Activated naive CD4-positive, alpha-beta T cell (primary cell): ENCODE measurements at places on chromosomes 5 and 9.

GRCh38 chr5:75616371-75616881, 5.2 kb downstream of the ANKDD1B start:
- DNase-seq: no peak

- no peak for DNase-seq
These were observed 684.4 kb downstream of the MTRR start for GRCh38 chr5:8553364-8553763.

DNA sequence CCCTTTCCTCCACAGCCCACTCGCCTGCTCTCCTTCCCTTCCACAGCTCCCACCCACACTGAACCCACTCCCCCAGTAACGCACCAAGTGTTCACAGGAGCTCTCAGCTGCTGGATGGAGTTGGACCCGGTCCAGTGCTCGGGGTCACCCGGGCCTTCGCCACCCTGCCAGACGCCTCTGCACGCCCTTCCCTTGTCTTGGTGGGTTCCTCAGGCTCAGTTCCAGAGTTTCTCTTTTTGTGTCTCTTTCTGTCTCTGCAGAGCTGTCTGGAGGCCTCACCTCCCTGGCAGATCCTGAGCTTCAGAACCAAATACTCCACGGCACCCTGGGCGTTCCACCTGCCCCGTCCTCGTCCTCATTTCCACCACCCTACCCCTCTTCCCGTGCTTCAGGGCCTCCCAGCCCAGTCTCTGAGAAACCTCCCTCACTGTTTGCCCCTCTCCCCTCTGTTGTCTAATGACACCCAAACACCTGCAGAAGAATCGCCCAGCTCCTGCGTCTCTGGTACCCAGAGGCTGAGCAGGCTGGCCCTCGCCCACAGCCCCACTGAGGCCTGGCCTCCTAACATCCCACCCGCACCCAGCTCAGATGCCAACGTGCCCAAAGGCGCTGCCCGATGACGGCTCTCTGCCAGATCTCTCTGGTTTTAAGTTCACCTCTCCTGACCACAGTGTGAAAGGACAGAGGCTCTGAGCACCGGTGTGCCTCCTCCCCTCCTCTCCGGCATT, 74.3 kb downstream of the COL23A1 start:
- no peak for DNase-seq

GRCh38 chr9:86511614-86512360, 157.6 kb upstream of the TUT7 start:
- DNase-seq: no peak

DNA sequence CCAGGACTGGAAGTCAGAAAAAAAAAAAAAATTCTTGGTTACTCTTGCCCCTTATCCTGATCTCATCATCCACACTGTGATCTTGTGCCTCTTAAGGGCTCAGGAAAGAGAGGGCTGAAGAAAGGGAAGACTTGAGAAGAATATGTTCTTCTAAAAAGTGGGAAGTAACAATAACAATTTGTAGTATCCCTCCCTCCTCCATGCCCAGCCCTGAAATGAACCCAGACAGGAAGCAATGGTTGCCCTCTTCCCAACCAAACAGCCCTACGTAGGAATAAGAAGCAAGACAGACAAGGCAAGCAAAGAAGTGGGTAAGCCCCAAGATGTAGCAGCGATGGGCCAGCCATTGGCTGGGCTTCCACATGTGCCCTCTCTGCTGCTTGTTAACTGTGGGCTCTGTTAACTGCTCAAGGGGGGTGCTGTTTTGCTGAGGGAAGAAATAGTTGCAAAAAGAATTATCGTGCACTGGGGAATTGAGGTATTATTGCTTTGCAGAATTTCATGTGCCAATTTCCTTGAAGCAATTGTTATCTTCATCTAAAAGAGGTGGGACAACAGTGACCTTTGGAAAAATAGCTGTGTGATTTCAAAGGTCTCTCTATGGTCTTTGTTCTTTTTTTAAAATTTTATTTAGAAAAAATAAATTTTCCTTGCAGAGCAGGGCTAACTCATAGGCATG, 146.6 kb upstream of the PCA3 start:
- DNase-seq: no peak

- no peak for DNase-seq
These were observed 253.6 kb downstream of the MAST4 start for GRCh38 chr5:66849803-66850202.

DNA sequence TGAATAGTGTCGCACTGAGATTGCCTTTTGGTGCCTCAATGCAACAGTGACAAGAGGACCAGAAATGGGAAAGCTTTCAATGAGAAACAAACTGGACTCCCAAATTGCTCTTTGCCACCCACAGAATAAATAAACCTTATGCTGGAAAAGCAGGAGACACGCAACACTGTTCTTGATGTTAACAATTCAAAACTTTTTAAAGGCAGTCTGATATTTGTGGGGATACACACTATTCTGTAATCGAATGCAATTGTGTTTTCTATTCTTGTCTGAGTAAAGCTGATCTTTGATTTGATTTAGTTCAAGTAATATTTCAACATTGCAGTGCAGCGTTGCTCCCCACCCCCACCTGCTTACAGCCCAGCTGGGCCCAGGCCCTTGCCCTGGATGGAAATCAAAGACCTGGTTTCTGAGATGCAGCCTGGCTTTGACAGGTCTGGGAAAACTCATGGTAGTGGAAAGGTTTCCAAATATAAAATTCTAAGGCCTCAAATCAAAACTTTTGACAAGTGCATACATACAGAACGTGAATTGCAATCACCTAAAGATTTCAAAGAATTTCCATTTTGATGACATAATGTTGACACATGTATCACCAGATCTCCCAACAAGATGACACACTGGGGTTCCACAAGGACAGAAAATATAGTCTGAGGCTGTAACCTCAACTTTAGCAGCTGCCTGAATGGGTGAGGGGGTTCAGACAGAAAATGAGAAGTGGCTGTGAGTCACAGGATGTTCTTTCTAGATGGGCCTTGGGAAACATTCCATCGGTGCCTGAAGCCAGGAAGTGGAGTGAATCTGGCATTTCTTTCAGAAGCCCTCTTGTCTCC, 55.1 kb downstream of the ABCA1 start:
- DNase-seq: no peak

GRCh38 chr9:135491764-135492163, 8.7 kb upstream of the MRPS2 start:
- DNase-seq: no peak

DNA sequence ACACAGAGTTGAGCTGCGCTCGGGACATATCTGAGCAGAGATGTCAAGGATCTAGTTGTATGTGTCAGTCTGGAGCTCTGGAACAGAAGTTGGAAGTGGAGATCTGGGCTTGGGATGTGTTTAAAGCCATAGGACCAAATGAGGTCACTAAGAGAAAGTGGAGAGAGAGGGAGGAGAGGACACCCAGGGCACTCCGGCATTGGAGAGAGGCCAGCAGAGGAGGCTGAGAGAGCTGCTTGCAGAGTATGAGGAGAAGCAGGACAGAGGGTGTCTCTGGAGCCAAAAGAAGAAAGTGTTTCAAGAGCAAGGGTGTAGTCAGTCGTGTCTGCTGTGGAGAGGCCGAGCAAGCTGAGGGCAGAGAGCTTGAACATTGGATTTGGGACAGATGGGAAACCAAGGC, 34.7 kb downstream of the ARHGEF37 start:
- DNase-seq: no peak

GRCh38 chr9:127318651-127319167, 54.1 kb downstream of the GARNL3 start:
- no peak for DNase-seq

DNA sequence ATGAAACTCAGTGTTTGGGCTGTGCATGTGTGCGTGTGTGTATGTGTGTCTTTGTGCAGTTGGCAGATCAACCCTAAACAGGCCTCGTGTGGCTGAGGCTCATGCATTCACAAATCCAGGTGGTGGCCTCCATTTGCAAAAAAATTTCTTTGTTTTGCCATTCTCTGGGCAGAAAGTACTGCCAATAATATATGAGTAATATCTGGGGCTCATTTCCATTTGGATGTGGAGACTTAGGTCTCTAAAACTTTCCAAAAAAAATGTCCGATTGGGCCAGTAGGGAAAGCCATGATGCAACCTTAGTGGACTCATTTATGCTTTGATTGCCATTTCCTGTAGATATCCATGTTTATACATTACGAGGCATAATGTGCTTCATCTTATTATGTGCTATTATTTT, 77.9 kb upstream of the RPS23 start:
- no peak for DNase-seq

- no peak for DNase-seq
These were observed 189.0 kb downstream of the TRIO start for GRCh38 chr5:14332038-14332631.

GRCh38 chr5:61228229-61228628, 66.0 kb upstream of the SMIM15 start:
- DNase-seq: no peak

DNA sequence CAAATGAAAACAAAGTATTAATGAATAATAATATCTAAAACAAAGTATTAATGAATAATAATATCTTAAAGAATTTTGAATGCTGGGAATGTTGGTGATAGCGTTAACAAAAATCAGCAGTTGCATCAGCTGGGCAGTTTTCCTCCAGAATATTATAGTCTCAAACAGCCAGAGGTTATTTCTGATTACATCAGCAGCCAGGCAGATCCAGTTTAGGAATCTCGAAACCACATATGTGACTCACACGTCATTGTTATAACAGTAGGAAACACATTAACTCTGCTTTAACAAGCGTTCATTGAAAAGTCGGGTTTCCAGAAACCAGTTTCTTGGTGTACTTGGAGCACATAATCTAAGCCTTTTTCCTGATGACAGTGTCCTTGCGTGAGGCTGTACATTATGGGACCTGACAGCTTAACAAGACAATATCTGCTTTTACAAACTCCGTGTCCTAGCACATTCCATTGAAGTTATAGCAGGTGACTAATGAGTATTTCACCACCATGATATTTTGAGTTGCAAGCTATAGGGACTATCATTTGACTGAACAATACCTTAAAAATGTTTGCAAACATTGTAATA, 559.5 kb upstream of the KLF4 start:
- DNase-seq: no peak

- DNase-seq: no peak
These were observed 98.4 kb downstream of the LMNB1 start for GRCh38 chr5:126875303-126875785.

DNA sequence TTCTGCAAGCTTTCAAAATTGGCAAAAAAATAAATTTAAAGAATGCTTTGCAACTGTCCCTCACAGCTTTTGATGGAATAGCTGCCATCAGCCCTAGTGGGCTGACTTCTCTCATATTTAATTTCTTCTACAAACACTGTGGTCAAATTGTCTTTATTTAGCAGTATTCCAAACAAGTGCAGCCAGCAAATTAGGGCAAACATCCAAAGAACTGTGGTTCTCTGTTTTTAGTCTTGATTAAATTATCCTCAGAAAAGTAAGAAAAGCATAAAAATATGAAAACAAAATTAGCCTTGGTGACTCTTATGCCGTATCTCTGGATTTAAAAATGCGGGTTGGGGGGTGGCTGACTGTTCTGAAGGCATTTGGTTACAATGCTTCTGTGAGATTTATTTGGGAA, 95.8 kb upstream of the RETREG1 start:
- DNase-seq: no peak

GRCh38 chr9:90307167-90307833, 335.3 kb downstream of the DIRAS2 start:
- DNase-seq: no peak

- no peak for DNase-seq
These were observed 46.6 kb upstream of the COL5A1 start for GRCh38 chr9:134595014-134595413.

DNA sequence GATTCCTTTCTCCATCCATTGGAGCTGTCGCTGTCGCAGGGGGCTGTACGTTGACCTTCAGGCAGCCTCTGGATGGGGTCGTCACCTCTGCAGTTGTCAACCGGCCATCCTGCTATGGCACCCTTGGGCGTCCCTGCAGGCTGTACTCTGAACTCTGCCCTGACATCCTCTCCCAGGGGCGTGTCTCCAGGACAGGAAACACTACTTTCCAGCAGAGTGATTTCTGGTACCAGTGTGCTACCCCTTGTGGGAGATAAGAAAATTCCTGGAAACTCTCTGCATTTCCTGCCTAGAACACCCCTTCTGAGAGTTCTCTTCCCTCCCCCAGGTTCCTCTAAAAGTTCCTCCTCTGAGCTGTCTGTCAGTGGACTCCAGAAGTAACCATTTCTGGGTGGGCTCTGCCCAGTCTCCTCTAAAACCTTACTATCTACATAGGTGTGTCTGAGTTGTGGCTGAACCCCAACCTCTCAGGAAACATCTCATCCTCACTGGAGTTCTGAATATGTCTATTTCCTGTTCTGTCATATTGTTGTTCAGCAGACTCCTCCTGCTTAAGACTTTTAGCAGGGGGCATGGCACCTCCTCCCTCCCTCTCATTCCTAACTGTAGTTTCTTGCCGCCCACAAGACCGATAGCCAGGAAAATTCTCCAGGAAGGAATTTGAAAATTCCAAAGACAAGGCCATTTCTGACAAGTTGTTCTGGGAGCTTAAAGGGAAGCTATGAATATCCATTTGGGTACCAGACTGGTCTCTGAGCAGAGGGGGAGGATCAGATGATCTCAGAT, 145.3 kb upstream of the RASEF start:
- no peak for DNase-seq

- DNase-seq: no peak
These were observed 500.4 kb downstream of the TUSC1 start for GRCh38 chr9:25177858-25178257.

- DNase-seq: no peak
These were observed 1.2 kb upstream of the INSL6 start for GRCh38 chr9:5186416-5187169.

DNA sequence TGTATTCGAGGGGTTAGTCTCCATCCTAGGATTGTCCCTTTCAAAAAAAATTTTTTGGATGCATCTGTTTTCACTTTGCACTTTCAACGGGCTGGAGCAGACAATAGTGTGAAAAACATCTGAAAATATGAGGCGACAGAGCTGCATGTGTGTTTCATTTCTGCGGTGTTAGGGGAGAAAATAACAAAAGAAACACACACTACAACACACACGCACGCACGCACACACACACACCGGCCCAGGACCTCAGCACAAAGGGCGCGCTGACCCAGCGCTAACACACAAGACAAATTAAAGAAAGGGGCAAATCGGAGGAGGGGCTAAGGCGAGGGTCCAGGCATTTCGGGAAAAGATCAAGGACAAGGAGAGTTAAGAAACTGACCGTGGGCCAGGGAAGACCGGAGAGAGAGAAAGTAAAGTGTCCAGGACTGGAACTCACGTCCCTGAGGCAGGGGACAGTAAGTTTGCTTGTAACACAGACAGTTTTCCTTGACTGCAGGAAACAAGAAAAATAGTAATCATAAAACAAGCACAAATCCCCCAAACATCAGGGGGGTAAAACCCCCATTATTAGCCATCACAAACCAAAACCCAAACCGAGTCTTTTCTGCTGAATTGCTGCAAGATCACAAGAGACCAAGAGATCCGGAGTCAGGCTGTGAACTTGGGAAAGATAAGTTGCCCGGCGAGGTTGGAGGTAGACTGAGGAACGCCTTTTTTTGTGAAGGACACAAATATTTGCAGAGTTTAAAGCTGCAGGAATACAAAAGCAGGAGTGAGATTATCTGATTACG, 302.1 kb downstream of the PARP8 start:
- DNase-seq: no peak

DNA sequence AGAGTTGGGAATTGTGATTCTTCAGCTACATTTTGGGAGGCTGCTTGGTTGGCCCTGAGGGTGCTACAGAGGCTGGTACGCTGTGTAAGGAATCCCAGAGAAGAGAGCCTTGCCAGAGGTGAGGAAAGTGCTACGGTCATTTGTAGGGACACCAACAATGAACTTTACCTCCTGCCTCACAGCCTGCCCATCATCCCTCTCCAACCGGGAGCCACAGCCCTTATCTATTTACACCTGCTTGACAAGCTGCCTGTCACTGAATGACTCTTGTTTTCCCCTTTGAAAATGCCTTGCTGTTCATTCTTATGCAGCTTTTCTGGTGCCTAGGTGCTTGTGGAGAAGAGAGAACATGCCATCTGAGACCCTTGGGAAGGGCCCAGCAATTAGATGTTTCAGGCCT, 110.8 kb downstream of the PCSK1 start:
- DNase-seq: no peak
